ENCODE measurements at places on chromosomes 5 and 9.

GRCh38 chr5:136763548-136763947, 398.2 kb upstream of the TRPC7 start:
- no peak for DNase-seq

DNA sequence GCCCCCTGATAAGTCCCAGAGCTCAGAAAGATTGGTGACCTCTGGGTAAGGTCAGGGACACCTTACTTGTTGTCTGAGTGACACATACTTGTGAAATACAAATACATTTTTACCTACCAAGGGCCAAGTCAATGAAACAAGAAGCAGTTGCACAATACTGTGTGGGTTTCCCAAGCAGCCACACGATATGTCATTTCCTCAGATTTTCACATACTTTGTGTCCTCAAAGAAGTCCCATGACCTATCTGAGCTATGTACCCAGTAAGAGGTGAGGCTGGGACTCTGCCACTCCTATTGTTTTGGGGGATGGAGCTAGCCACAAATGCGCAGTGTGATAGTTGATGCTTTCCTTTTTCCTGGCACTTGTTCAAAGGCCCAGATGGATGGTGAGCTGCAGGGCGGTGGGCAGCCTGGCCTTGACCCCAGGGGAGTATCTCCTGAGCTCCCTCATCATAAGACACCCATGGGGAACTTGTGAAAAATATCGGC, 4.8 kb upstream of the SLC25A51 start:
- DNase-seq, result no peak

DNA sequence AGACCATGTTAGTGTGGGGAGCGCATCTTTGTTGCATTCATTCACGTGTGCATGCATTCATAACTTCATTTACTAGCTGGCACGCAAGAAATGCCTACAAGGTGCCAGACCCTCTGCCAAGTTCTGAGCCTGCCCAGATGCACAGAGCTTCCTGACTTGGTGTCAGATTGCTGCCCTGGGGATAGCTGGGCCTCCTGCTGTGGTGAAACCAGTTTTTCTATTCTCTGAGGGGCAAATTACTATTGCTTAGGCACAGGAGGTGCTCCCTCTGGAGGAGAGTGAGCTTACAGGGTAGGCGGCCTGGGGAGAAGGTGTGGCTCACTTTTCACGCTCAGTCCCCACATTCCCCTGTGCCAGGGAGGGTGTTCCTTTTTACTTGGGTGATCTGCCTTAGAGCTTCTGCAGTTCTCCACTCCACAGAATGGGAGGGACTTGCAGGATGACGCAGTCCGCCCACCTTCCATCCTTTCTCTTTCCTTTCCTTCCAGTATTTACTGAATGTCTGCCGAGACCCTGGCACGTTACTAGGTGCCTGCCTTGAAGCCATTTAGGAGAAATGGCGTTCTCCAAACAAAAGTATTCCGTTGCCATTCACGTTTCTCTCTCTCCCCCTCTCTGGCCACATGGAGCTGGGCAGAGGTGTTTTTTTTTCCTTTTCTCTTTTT, 27.9 kb upstream of the CTNNA1 start:
- no peak for DNase-seq

GRCh38 chr5:42668254-42668653, 88.4 kb upstream of the CCDC152 start:
- no peak for DNase-seq

DNA sequence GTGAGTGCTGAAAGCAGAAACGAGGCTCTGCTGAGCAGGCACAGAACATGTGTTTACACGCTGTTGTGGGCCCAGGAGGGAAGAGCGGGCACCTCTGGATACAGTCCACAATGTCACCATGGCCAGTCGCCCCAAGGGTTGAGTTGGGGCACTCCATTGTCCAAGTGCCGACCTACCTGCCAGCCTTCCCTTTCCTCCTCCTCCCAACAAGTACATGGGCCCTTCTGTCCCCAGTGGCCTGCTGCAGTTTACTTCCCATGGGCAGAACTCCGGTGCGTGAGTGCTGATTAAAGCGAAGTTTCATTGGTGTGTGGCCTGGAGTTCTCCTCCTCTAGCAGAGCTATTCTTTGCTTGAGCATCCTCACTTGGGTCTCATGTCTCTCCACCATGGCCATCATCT, 50.4 kb downstream of the DCP2 start:
- DNase-seq, result no peak

- DNase-seq, result no peak
Observed at GRCh38 chr5:142862594-142862993, 92.4 kb downstream of the ARHGAP26 start.

GRCh38 chr5:23071682-23072081, 218.5 kb upstream of the CDH12 start:
- DNase-seq, result no peak

GRCh38 chr9:92480291-92480771, 2.0 kb downstream of the ASPN start:
- DNase-seq, result peak; percentile 15

DNA sequence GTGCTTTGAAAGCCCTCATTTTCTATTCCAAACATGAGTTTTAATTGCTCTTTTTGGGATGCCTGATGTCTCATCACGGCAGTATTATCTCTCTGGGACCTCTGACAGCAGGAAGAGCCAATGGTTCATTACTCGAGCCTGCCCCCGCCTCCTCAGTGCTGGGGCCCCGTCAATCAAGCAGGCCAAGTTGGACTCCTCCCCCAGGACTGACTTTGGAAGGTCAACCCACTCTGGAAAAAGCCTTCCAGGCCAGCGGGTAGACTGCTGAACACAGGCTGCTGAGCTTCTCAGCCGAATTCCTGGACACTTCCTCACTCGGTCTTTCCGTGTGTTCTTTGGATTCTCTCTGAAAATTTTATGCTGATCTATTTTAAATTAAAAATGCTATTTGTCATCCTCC, 9.5 kb upstream of the BARHL1 start:
- DNase-seq, result no peak

DNA sequence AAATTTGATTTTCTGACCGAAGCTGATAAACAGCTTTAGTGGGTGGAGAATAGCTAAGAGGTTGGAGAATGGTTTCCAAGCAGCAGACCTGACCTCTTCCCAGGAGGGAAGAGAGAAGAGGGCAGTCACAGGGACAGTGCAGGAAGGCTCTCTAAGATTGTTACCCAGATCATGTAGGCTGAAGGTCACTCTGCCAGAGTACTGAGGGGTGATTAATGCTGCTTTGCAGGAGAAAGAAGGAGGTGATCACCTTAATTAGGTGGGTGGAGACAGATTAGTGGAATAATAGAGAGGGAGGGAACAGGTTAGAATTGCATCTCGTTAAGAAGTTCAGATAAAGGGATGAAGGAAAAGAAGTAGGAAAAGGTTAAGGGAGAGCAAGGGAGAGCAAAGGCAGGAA, 440.5 kb downstream of the BRINP1 start:
- DNase-seq, result no peak

GRCh38 chr5:22470408-22470807, 382.7 kb downstream of the CDH12 start:
- no peak for DNase-seq

All from kidney capillary endothelial cell (primary cell).